AML-193 (cell line): ENCODE measurements at places on chromosomes 2 and 18.

GRCh38 chr2:181120625-181121024 is 140.2 kb downstream of the UBE2E3 start:
- no peak for DNase-seq

GRCh38 chr18:58152891-58153290 is 108.9 kb downstream of the NEDD4L start:
- no peak for DNase-seq

GRCh38 chr2:106097038-106098000 is 96.8 kb downstream of the UXS1 start:
- DNase-seq = no peak

- DNase-seq = no peak
These were observed 84.3 kb upstream of the FZD7 start for GRCh38 chr2:201949181-201949926.

DNA sequence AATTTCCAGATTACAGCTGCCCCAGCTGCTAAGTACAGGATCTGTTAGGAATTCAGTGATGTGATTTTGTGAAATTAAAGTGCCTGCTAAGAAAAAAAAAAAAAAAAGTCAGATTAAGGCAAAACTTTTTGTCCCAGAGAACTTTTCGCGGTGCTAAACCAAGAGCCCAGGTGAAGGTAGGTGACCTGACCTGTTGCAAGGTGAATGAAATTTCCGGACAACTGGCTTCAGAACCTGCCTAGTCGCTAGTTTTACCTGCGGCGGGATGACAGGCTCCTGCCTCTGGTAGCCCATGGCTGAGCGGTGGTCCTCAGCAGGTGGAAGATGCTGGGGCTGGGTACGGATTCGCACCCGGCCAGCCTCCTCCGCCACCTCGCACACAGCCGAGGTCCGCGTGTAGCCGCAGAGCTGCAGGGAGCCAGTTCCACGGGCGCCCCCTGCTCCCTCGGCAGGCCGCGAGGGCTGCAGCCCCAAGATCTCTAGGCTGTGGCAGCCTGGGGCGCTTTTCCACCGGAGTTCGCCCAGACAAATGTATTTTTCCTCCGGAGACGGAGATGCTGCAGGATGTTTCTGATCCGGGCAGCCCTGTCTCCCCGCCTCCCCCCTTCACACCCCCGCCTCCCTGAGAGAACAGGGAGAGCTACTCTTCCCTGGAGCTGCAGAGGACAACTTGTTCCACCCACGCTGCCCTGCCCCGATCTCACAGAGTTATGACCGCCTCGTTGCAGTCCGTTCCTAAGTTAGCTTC is at the start of gene SLC38A11:
SLC38A11 (minus strand) TSS at position 572 of the 748 bp plus-strand sequence; CDS start at position 294, 278 bp downstream.
- no peak for DNase-seq

GRCh38 chr2:216992056-216992675 is 132.3 kb upstream of the TNP1 start:
- DNase-seq = no peak

DNA sequence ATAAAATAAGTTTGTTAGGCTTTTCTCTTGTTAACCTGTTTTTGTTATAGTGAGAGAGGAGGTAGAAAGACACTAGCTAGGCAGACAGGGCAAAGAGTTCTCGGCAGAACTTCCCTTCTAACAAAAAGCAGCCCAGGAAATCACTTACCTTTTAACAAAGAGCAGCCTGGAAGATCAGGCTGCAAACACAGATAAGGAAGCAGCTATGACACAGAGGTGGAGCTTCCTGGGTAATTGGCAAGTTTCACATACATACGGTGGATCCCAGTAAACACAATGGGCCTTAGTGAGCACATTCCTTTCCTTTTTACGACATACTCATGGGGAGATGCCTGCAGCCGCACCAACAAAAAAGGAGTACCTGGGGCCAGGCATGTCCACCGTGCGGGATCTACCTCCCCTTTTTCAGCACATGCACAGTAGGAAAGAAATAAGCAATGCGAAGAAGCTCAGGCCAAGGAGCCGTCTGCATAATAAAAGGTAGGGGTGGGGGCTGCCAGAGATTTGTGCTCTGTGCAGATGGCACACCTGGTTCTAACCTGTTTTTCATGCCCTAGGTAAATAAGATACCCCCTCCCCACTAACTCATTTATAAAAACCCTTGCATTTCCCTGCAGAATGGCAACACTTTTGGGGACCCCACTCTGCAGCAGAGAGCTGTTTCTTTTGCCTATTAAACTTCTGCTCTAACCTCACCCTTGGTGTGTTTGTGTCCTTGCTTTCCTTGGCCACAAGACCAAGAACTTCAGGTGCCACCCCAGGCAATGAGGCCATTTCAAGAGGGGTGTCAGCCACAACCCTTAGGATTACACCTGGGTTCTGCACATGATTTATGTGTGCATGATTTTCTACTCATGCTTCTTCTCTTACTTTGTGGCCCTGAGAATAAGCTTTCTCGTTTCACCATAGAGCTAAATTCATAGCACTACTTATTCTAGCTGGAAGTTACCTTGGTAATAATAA is 26.5 kb downstream of the MDH1 start:
- DNase-seq = no peak

DNA sequence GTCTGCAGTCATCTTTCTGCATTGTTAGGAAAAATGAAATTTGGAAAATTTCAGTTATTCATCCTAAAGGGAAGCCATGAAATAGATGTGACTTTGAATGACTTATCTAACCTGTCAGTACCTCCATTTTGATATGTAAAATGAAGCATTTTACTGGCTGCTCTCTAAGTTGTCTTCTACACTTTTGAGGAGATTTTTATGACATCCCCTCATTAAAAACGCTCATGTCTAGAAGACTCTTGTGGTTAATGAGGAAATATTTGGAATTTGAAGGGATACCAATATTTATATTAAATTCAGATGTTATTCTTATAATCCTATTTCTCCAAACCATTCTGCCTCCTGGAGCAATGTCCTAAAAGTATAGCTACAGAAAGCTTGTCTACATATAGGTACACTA is 73.8 kb upstream of the THUMPD2 start:
- DNase-seq = no peak

GRCh38 chr2:45930396-45930792 is 278.9 kb downstream of the PRKCE start:
- no peak for DNase-seq

- no peak for DNase-seq
These were observed 43.3 kb upstream of the ITM2C start for GRCh38 chr2:230821261-230821990.

DNA sequence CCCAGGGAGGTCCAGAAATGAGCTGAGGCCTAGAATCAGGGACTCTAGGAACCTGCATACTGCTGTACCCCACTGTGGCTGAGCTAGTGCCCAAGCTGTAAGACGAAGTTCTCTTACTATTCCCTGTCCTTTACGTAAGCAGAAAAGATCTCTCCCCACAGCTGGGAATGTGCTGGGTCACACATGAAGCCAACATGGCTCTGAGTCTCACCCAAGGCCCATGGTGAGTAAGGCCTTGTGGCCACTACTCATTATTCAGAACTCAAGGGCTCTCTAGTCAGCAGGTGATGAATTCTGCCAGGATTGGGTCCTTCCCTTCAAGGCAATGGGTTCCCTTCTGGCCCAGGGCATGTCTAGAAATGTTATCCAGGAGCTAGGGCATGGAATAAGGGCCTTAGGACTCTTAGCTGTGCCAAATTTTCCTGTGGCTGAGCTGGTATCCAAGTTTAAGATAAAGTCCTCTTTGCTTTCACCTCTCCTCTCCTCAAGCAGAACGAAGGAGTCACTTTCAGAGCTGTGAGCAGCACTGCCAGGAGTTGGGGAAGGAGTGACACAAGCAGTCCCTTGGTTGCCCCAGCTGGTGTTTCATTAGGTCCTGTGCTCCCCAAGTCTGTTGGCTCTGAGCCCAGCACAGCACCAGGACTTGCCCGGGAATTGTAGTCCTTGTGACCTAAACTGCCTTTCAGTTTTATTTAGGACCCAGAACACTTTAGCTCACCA is 707.6 kb downstream of the SLC4A3 start:
- DNase-seq = no peak

DNA sequence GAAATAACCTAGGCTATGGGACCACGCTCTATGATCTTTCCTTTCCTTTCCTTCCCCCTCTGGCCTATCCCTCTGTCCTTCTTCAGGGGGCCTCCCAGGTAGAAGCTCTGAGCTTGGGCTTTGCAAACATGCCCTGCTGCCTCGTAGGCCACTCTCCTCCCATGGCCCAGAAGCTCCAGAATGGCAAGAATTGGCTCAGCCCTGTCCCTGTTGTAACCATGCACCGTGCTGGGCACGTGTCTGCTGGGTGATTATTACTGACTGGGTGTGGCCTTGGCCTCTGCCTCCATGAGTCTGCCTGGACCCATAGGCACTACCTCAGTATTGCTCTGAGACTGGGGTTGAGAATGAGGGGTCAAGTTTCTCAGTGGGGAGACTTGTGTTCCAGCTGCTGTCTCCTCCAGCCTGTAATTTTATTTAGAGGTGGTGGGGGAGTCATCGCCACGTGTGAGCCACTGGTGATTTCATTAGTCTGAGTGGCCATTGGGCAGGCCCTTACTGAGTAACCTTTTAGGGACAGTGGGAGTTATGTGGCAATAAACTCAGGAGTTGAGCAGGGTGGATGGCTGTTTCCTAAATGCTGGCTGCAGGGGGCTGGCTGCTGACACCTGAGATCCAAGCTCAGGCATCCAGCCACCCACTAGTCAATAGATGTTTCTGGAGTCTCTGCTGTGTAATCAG is 157.9 kb downstream of the CLIP4 start:
- DNase-seq = no peak
